ENCODE measurements at places on chromosomes 6 and 20. TPM values are rescaled to one million over a fixed set of nuclear protein-coding genes. Genes with fewer than 3 reads are reported as not detected.
A peak's percentile ranks its signal among the peaks of the same experiment; 100 is the strongest.

GRCh38 chr6:56616967-56617366 is 25.7 kb downstream of the DST start:
- no peak for DNase-seq

- no peak for DNase-seq
These were observed 34.7 kb upstream of the ERVFRD-1 start for GRCh38 chr6:11146117-11146826.

GRCh38 chr6:113560908-113561307 is 296.2 kb upstream of the MARCKS start:
- no peak for DNase-seq

GRCh38 chr6:2166717-2167116 is 78.7 kb downstream of the GMDS start:
- no peak for DNase-seq

SLC35D3 gene
- not detected for total RNA-seq

DNA sequence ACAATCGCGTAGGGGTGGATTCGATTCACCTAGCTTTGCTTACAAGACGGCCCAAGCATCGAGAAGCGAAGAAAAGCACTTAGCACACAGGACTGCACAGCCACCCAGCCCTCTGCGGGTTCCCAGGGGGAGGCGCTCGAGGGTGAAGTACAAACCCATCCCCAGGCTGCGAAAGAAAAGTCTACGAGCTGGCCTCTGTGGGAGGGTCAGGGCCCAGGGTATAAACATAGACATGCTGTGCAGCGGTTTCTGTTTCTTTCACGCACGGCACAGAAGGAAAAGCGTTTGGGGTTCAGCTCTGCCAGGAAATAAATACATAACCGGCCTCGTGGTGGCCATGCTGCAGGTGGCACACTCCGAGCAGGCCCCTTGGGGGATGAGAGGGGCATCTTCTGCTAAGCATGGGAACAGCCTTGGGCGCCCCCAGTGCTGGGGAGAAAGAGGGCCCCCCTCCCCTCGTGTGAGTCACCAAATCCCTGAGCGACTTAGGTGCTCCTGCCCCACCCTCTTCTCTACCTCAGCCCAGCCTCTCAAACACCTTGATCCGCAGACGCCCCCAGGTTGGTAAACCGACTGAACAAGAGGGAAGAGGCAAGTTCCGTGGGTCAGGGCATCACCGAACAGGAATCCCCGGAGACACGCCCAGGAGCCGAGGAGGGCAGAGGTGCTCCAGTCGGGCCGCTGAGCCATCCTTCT is 91.6 kb upstream of the RIPOR2 start:
- peak; percentile 72 for DNase-seq

DNA sequence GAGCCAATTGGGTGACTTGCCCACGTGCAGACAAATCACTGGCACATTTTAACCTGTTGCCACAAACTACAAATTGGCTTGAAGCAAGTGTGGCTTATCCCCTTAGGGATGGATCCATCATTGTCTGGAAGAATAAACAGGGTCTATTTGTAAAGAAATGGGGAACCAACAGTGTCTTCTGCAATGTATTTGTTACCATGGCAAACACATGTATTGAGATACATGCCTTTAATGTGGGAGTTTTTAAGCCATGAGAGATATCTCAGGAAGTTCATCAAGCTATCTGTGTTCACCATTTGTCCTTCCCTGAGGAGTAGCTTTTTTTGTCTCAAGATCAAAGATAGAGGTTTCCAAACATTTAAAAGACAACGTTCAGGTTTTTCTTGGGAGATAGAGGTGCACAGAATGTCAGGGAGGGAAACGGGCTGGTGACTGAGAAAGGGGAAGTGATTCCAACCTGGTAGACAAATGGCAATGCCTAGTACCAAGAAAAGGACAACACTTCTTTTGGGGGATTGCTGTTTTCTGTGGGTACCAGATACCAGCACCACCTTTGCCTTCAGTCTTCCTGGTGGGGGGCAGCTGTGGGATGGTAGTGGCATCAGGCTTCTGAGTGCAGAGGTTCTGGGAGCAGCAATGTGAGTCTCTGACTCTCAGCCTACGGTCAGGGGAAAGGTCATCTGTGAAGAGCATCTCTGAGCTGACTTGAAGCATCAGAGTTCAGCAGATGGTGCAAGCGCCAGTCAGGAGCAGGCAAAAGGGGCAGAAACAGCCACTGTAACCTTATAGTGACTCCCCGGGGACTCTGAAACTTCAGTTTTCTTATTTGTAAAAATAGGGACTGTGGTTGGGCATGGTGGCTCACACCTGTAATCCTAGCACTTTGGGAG is 20.1 kb upstream of the BCAS1 start:
- DNase-seq: no peak

TAAR1 gene
- not detected for total RNA-seq

DNA sequence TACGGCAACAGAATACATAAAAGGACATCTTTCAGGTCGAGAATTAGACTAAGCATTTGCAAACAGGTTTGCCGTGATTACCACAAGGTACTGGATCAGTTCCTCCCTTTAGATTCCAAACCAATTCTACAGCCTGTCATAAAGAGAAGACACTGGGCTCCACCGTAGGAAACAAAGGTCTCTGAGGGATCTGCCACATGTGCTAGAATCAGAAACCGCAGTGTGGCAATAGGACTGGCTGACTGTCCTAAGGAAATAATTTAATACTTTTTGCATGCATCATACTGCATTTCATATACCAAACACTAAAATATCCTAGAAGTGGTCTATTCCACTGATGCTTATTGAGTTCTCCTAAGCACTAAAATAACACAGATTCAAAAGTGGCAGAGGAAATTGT is 59.2 kb downstream of the POPDC3 start:
- no peak for DNase-seq

SYTL3 gene
- total RNA-seq: 143 TPM

DNA sequence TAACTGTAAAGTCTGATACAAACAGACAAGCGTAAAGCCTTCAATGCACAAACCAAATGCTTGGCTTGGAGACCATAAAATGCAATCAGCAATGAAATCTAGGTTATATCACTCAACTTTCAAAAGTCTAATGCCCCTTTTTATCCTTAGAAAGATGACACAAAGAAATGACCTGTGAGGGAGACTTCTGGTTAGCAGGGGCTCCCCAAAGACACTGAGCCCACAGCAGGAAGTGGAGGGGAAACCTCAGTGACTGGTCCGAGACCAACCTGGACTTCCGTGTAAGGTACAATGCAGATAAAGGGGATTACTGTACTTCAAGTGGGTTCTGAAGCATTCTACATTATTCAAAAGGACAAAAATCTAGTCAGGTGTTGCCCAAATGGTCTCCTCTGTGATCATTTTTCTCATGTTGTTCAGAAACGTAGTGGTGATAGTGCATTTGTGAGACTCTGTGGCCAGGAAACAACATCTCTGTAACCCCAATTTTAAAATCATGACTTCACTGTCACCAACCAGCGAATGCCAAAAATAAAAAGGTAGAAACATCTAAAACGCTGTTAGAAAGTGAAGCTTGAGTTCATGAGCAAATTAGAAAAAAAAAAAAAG is 88.2 kb downstream of the HIVEP2 start:
- no peak for DNase-seq

DNA sequence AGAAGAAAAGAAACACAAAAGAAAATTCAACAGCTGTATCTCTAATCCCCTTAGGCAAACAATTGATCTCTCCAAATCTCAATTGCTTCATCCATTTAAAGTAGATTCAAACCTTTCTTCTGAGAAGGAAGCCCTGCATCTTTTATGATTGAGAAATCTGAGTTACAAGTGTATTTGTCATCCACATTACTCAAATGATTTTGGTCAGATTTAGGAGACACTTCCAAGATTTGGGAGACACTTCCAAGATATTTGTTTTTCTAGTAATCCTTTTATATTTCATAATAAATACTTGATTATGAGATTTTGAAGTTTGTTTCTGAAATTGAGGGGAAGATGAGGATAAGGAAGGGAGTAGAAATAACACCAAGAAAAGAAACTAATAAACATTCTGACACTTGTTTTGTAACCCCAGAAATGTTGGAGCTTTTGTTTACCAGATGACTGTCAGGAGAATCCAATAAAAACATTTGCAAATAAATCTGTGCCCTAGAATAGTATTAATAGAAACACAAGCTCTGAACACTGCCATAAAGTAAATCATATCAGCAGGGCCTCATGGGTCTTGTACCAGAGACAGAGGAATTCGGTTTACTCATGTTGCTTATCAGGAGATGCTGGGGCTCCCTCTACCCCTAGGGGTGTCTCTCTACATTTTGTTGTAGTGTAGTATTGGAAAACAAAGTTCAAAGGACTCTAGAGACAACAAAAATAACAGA is 314.3 kb upstream of the NT5E start:
- DNase-seq: no peak

UBE2C gene
- 200 TPM for total RNA-seq

CNR1 gene
- not detected for total RNA-seq

- DNase-seq: no peak
These were observed 33.7 kb downstream of the ADGRF5 start for GRCh38 chr6:46888031-46888430.

GHRH gene
- total RNA-seq: not detected

DNA sequence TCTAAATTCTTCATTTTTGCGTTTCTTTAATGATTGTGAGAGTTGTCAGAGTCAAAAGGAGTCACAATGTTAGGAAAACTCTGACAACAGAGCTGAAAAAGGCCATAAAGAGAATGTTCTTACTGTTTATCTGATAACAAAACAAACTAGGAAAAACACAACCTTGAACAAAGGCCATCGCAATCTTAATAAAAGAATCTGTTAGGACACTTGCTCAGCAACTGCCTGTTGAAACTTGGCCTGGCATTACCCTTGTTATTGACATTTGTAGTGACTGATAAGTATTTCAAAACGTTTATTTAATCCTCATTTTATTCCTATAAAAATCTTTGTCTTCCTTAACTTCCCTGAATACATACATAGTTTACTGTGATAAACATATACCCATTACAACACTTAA is 15.7 kb downstream of the GSTA1 start:
- DNase-seq: no peak

- no peak for DNase-seq
These were observed 117.5 kb downstream of the RIN2 start for GRCh38 chr20:19875376-19876221.

RAD21L1 gene
- 0.25 TPM for total RNA-seq

GPSM3 gene
- total RNA-seq: 151 TPM

All from activated naive CD4-positive, alpha-beta T cell treated with anti-CD3 and anti-CD28 coated beads, Interleukin-2, amount 50 U/mL, for 72 hours (primary cell).